ENCODE measurements at places on chromosomes 1 and 21. TPM values are rescaled to one million over a fixed set of nuclear protein-coding genes. Genes with fewer than 3 reads are reported as not detected.

The MCOLN2 gene
- total RNA-seq: 0.19 TPM

The FAM167B gene
- 7.9 TPM for total RNA-seq

The ESPN gene
- 0.41 TPM for total RNA-seq

GRCh38 chr21:34596561-34597271 is 18.2 kb downstream of the RCAN1 start:
- H3K4me1 ChIP-seq: peaks cover 64% of the 10 kb centered on the region
- H3K36me3 ChIP-seq: no peaks in the 10 kb centered on the region
- no peak overlapping the region for H3K4me3 ChIP-seq
- DNase-seq: no peak
- no peaks in the 10 kb centered on the region for H3K27me3 ChIP-seq

GRCh38 chr1:51791888-51792287 is 86.6 kb downstream of the NRDC start:
- H3K4me3 ChIP-seq: no peak overlapping the region
- DNase-seq: no peak
- peaks cover 95% of the 10 kb centered on the region for H3K36me3 ChIP-seq
- H3K27ac ChIP-seq: no peak overlapping the region

- DNase-seq: no peak
- no peaks in the 10 kb centered on the region for H3K27me3 ChIP-seq
- no peaks in the 10 kb centered on the region for H3K36me3 ChIP-seq
- peak overlapping the region; percentile 79 for H3K27ac ChIP-seq
- no peak overlapping the region for H3K4me3 ChIP-seq
Observed at GRCh38 chr1:44485934-44486460, 80.9 kb downstream of the RNF220 start.

- no peak overlapping the region for H3K27ac ChIP-seq
- H3K36me3 ChIP-seq: peaks cover 9% of the 10 kb centered on the region
- no peaks in the 10 kb centered on the region for H3K27me3 ChIP-seq
- peaks cover 9% of the 10 kb centered on the region for H3K4me1 ChIP-seq
- H3K4me3 ChIP-seq: no peak overlapping the region
Observed at GRCh38 chr21:16624479-16625118, 888.2 kb upstream of the CXADR start.

DNA sequence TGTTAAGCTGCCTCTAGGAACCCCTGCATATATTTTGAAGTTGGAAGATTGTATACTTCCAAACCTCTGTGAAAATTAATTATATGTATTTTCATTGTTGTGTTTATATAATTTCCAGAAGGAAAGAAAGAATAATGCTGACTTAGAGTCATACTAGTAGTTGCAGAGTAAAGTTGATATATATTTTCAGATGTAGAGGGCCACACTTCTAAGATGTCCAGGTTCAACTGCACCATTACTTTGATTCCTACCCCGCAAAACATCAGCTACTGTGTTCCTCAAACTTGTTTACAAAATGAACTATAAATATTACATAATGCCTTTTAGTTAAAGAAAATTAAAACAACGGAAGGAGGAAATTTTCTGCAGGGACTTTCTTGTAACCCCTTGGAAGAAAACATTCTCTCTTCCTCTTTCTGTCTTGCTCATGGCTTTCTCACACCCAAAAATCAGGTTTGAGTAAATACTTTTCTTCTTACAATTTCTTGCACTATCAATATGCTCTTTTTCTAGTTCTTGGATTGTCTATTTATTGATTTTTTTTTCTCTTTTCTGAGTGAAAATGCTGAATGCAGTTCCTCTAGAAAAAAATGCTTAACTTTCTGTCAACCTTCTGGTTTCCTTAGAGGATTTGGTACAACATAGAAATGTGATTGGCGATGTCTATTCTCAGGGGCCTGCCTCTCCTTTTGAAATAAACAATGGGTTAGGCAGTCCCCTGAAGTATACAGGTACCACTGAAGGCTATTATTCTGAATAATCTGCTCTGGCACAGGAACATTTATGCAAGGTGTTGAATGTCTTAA is 867.8 kb downstream of the TTLL7 start:
- DNase-seq: no peak
- H3K4me1 ChIP-seq: no peaks in the 10 kb centered on the region
- no peaks in the 10 kb centered on the region for H3K36me3 ChIP-seq

- H3K27me3 ChIP-seq: no peaks in the 10 kb centered on the region
- no peaks in the 10 kb centered on the region for H3K36me3 ChIP-seq
- DNase-seq: no peak
- no peaks in the 10 kb centered on the region for H3K4me1 ChIP-seq
- no peak overlapping the region for H3K4me3 ChIP-seq
- H3K27ac ChIP-seq: no peak overlapping the region
Observed at GRCh38 chr21:23963454-23963853, 1643.8 kb downstream of the MRPL39 start.

GRCh38 chr1:43473463-43473862 is 19.7 kb upstream of the HYI start:
- no peak overlapping the region for H3K27ac ChIP-seq
- H3K27me3 ChIP-seq: no peaks in the 10 kb centered on the region
- no peak for DNase-seq
- H3K4me1 ChIP-seq: no peaks in the 10 kb centered on the region

- no peak overlapping the region for H3K4me3 ChIP-seq
- no peak overlapping the region for H3K27ac ChIP-seq
- H3K27me3 ChIP-seq: peaks cover 35% of the 10 kb centered on the region
- DNase-seq: no peak
- no peaks in the 10 kb centered on the region for H3K4me1 ChIP-seq
Observed at GRCh38 chr21:35674895-35675470, 385.3 kb downstream of the SETD4 start.

DNA sequence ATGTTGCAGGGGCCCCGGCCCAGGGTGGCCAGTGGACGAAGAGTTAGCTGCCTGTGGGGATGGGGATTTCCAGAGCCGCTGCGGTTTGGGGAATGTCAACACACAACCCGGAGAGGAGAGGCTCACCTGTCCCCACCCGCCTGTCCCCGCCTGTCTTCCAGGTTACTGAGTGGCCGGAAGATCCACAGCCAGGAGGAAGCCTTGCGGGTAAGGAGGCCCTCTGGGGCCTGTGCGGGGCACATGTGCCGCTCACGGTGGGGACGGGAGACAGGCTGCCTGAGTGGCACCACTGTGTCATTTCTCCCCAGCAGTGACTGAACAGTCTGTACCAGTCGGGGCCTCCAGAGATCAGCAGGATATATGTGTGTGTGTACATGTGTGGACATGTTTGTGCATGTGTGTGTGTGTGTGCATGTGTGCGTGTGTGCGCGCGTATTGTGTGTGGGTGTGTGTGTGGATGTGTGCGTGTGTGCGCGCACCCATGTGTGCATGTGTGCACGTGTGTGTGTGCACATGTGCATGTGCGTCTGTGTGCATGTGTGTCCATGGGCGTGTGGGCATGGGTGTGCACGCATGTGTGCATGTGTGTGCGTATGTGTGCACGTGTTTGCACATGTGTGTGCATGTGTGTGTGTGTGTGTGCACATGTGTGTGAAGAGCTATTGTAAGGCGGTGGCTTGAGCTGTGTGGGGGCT is 25.6 kb downstream of the CSTB start:
- no peak overlapping the region for H3K27ac ChIP-seq
- peaks cover 85% of the 10 kb centered on the region for H3K36me3 ChIP-seq
- H3K4me1 ChIP-seq: peaks cover 10% of the 10 kb centered on the region
- no peaks in the 10 kb centered on the region for H3K27me3 ChIP-seq

GRCh38 chr1:93777255-93777654 is 95.6 kb upstream of the BCAR3 start:
- H3K36me3 ChIP-seq: no peaks in the 10 kb centered on the region
- no peak overlapping the region for H3K27ac ChIP-seq
- H3K27me3 ChIP-seq: no peaks in the 10 kb centered on the region
- peaks cover 1% of the 10 kb centered on the region for H3K4me1 ChIP-seq

DNA sequence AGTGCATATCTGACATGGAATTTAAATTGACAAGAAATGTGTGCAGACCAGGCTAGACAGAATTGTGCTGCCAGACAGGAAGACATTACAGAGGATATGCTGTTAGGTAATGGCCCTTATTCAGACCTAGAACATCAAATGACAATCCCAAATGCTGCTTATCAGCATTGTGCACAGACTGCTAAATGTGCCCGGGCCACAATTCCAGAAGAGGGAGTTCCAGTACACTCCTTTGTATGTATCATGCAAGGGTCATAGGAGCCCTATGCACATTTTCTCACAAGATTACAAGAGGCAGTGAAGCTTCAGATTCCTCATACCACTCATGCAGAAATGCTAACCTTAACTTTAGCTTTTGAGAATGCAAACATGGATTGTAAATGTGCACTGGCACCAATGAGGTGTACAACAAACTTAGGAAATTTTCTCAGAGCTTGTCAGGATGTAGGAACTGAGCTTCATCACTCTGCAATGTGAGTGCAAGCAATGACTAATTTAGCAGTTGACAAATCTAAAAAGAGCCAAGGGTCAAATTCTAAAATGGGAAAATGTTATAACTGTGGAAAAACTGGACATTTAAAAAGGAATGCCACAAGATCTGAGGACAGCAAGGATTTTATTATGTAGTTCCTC is 273.5 kb downstream of the COL11A1 start:
- no peak for DNase-seq
- no peak overlapping the region for H3K27ac ChIP-seq
- no peaks in the 10 kb centered on the region for H3K4me1 ChIP-seq
- H3K4me3 ChIP-seq: no peak overlapping the region
- H3K27me3 ChIP-seq: no peaks in the 10 kb centered on the region

GRCh38 chr1:178092878-178093493 is 918 bp upstream of the RASAL2 start:
- peaks cover 53% of the 10 kb centered on the region for H3K4me1 ChIP-seq
- no peaks in the 10 kb centered on the region for H3K36me3 ChIP-seq
- peak overlapping the region; percentile 87 for H3K4me3 ChIP-seq
- no peaks in the 10 kb centered on the region for H3K27me3 ChIP-seq
- peak; percentile 26 for DNase-seq
- peak overlapping the region; percentile 97 for H3K27ac ChIP-seq

DNA sequence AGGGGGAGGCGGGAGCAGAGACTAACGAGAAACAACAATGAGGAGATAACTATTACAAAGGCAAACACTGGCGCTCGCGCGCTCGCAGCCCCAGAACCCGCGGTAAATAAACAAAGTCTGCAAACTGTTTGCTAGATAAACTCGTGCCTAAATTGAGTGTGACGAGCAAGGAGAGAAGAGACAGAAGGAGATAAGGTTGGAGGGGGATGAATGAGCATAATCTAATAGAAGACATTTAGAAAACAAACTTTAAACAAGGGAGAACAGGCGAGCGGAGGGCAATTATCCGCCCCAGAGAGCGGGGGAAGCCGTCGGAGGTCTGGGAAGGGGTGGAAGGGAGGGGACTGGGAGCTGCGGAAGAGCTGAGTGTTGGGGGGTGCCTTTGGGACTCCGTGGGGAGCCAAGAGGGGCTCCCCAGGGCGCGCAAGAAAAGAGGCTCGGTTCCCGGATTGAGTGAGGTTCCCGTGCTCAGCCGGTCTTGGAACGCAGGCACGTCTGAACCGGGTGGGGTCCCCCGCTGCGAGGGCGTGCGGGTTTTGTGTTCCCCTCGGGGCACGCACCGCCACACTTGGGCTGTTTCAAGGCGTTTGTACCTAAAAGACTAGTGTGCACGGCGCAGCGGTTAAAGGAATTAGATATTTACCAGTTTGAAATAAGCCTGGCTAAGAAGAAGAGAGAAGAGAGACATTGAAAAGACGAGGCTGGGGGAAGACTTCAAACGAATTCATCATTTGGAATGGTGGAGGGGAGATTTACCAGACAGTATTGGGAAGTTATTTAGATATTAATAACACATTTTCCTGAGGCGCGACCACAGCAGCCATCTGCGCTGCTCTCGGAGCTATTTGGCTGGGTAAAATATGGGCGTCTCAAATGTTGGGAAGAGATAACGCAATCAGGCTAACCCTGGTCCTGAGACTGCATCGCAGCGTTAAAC is 10.6 kb downstream of the PAX7 start:
- H3K27ac ChIP-seq: no peak overlapping the region
- no peaks in the 10 kb centered on the region for H3K36me3 ChIP-seq
- no peak for DNase-seq
- H3K4me1 ChIP-seq: peaks cover 17% of the 10 kb centered on the region
- H3K4me3 ChIP-seq: no peak overlapping the region
- H3K27me3 ChIP-seq: peaks cover 100% of the 10 kb centered on the region

DNA sequence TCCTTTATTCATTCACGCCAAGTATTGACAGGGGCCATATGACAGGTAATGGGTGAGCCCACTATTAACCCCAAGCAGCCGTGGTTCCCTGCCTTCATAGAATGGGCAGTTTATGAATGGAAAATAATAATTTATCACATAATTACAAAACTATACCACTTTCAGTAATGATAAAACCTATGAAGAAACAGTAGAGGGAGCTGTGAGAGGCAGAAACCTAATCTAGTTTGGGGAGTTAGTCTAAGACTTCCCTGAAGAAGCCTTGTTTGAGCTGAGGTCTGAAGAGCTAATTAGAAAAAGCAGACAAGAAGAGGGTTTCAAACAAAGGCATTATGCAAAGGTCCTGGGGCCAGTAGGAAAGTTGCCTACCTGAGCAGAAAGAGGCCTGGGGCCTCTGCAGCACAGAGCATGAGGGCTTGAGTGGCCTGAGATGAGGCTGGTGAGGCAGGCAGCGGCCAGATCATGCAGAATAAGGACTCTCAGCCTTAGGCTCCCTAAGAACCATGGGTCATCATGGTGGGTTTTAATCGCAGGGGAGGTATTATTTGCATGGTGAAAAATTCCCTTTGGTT is 142.8 kb downstream of the ATG4C start:
- peaks cover 45% of the 10 kb centered on the region for H3K27me3 ChIP-seq
- DNase-seq: no peak
- no peaks in the 10 kb centered on the region for H3K4me1 ChIP-seq
- H3K4me3 ChIP-seq: no peak overlapping the region
- no peaks in the 10 kb centered on the region for H3K36me3 ChIP-seq

- no peak for DNase-seq
- H3K27ac ChIP-seq: peak overlapping the region; percentile 80
Observed at GRCh38 chr1:12344596-12345349, 114.9 kb downstream of the VPS13D start.

DNA sequence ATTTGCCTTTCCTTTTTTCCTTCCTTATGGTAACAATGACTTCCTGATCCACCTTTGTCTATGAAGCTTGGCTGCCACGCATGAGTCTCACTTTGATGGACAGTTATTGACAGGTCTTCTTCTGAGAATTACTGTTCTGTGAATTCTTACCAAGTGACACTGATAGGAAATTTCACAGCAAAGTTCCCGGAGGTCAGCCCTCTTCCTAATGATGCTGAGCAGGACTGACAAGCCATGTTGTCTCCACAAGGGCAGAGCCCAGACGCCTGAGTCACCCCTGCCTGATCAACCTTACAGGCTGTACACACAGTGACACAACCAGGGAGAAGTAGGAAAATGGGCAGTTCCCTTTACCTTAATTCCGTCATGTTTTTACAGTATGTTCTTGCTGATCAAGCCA is 44.2 kb downstream of the ZC3H11B start:
- H3K4me1 ChIP-seq: peaks cover 9% of the 10 kb centered on the region
- no peak overlapping the region for H3K27ac ChIP-seq
- no peak overlapping the region for H3K4me3 ChIP-seq
- no peaks in the 10 kb centered on the region for H3K36me3 ChIP-seq
- no peak for DNase-seq
- no peaks in the 10 kb centered on the region for H3K27me3 ChIP-seq

DNA sequence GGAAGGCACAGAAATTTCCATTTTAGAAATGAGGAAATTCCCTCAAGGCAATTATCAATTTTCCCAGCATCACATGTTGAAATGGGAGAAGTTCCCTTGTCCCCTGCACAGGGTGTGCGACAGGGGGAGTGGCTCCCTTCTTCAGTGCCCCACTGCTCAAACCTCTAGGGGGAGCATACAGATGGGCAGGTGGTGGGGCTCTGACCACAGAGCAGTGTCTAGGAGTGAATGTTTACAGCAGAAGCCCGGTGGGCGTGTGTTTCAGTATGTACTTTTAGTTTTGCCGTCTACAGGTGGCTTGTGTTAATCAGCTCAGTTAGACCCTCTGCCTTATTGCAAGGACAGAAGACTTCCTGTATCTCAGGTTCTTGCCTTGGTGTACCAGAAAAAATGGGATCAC is 493.7 kb upstream of the PLXNA2 start:
- no peak overlapping the region for H3K4me3 ChIP-seq
- H3K36me3 ChIP-seq: no peaks in the 10 kb centered on the region
- H3K27ac ChIP-seq: no peak overlapping the region
- DNase-seq: no peak
- H3K4me1 ChIP-seq: no peaks in the 10 kb centered on the region
